ENCODE measurements at places on chromosomes 2 and 18.

DNA sequence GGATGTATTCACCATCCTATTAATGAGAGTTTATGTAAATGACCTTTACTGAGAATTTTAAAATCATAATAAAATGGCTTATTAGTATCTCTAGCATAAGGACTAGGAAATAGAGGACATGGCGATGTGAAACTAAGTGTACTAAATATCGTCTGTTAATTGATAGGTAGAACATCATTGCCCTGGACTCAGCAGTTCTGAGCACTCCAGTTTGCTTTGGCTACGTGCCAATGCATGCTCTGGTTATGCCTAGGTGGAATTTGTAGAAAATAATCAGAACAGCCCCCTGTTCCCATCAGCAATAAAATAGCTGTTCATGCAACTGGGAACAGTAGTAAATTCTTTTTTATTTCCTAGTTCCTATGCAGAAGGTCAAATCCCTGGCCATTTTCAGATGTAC lies 247.8 kb downstream of the DOK6 start:
- DNase-seq: no peak

DNA sequence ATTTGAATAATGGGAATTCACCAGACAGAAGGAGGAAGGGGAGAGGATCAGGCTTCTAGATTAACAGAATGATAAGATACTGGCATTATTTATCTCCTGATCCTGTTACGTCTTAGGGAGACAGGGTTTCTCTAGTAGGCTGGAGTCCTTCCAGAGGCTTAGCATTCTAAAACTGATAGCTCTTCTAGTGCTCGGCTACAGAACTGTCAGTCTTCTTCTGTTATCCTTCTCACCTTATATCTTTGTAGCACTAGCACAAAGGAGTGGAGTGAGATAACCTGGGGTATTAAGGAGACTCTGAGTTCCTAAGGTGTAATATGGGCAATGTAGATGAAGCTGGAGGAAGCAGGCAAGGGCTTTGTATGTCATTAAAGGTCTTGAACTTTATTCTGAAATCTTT lies 52.1 kb downstream of the PIKFYVE start:
- no peak for DNase-seq

GRCh38 chr2:25041928-25042320 lies at the start of gene EFR3B:
EFR3B (plus strand) TSS chr2:25042076; CDS start chr2:25042313, 237 bp downstream.
- peak; percentile 65 for DNase-seq

GRCh38 chr2:43488737-43489136 lies 107.1 kb downstream of the THADA start:
- DNase-seq: no peak

DNA sequence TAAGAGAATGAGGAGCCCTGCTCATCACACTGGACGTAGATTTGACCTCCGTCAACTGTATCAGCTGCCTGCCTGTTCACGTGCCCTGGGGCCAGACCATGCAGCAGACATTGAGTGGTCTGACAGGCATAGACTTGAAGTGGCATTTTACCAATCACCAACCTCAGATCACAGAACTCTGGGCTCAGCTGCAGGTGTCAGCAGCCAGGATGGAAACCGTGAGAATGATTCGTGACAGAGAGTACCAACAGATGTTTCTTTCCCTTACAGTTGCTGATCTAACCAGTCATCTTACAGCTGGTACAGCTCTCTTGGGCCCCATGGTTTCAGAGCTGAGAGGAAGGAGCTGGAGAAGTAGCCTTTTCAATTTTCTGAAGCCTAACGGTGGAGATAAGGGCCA lies 148.9 kb downstream of the EN1 start:
- no peak for DNase-seq

GRCh38 chr2:75480971-75481836 lies 79.5 kb downstream of the EVA1A start:
- DNase-seq: no peak

DNA sequence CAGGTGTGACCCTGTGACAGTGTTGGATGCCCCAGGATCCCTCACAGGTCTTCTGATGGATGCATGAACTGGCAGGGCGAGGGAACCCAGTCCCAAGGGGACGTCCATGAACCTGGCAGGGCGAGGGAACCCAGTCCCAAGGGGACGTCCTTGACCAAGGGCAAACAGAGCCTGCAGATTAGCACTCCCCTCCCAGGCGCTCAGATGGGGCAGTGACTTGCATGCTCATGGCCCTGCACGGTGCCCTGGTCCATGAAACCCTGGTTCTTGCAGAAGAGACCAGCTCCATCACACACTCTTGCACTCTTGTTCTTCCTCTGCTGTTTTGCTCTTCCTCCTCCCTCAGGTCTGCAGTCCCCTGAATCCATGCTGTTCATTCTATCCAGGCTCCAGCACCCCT lies 192.7 kb downstream of the GALR1 start:
- DNase-seq: no peak

- no peak for DNase-seq
Observed at GRCh38 chr2:159012142-159012541, 43.7 kb downstream of the TANC1 start.

DNA sequence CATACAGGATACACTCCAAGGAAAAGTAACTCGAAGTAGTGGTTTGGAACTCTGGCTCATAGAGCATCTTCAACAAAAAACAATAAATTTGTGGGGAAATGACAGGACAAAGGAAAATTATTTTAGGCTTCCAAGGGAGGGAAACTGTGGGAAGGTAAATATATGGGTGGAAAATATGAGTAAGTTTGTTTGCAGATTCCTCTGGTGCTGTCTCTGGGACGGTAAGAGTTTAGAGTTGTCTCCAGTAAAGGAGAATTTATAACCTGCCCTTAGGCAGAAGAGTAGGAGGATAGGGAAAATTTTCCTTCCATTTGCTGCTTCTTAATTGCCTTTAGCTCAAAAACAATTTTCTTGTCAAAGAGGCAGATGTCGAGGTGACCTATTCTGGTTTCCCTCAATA lies 19.3 kb downstream of the HNMT start:
- no peak for DNase-seq

DNA sequence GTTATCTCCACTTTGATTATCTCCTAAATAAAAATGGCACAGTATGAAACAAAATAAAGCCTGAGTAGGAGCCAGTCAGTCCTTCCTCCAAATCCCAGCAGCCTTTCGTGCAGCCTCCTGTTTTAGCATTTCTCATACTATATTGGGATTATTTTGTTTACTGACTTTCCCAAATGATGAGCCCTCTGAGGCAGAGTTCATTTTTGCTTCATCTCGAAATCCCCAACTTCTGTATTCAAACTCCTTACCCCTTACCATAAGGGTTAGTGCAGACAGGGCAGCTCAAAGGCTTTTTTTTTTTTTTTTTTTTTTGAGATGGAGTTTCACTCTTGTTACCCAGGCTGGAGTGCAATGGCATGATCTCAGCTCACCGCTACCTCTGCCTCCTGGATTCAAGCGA lies 113.3 kb upstream of the FOSL2 start:
- DNase-seq: no peak

- DNase-seq: no peak
Observed at GRCh38 chr2:170436077-170436943, 258.4 kb downstream of the MYO3B start.

DNA sequence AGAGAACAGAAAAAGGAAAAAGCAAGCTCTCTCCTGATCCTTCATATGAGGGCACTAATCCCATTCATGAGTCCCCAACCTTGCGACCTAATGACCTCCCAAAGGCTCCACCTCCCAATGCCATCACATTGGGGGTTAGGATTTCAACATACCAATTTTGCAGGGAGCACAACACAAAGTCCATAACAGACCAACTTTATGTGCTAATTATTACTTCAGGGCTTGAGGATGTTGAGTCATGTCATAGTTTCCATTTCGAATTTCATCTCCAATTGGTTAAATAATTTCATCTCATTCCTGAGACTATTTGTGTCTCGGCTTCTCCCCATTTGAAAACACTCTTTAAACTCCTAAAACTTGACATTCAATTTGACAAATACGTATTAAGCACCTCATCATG lies 69.9 kb upstream of the KLF7 start:
- no peak for DNase-seq

- no peak for DNase-seq
Observed at GRCh38 chr18:35463050-35463449, 34.7 kb downstream of the INO80C start.

DNA sequence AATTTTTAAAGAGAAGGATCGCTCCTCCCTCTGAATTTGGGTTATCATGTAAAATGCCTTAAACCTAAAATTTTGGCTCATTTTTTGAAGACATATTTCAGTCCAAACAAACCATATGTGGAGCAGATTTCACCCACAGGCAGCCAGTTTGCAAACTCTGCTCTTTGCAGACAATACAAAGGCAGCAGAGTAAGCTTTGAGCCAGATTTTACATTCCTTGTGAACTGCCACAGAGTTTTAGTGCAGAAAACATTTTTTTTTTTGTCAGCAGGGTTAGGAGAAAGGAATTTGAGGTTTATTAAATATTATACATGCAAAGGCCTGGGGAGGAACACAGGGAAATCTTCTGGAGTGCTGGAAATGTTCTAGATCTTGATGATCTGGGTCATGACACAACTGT lies 171.9 kb upstream of the FN1 start:
- no peak for DNase-seq

- no peak for DNase-seq
Observed at GRCh38 chr2:40225670-40226210, 226.2 kb downstream of the SLC8A1 start.

DNA sequence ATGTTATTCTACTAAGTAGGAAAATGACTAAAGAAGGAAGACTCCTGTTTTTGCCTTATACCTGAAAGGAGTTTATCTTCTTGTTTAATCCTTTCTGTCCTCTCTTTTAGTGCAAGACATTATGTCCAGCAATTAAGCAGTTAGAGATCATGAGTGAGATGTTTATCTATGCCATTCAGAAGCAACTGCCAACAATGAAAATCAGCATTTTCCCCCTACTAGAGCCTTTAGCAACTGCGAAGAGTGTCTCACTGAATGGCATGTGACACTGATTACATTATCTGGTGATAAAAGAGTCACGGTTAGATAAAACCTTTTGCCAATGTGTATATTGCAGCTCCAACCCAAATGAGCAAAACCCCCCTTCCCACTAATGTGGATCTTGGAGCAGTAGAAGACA lies 357.7 kb upstream of the SYT4 start:
- DNase-seq: no peak

DNA sequence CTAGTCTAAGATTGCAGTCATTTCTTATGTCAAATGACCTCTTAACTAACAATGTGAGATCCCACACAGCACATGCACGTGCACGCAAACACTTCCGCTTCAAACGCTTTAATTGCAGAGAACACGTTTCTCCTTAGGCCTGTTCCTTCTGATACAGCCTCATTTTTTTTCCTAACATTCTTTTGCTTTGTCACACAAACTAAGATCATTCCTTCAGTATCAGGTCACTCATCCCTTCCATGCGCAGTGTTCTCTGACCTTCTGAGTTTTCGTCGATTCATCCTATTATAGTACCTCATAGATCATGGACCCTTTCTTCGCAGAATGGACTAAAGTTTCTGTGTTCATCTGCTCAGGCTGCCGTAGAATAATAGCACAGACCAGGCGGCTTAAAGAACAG lies 327.1 kb upstream of the CDH19 start:
- no peak for DNase-seq

DNA sequence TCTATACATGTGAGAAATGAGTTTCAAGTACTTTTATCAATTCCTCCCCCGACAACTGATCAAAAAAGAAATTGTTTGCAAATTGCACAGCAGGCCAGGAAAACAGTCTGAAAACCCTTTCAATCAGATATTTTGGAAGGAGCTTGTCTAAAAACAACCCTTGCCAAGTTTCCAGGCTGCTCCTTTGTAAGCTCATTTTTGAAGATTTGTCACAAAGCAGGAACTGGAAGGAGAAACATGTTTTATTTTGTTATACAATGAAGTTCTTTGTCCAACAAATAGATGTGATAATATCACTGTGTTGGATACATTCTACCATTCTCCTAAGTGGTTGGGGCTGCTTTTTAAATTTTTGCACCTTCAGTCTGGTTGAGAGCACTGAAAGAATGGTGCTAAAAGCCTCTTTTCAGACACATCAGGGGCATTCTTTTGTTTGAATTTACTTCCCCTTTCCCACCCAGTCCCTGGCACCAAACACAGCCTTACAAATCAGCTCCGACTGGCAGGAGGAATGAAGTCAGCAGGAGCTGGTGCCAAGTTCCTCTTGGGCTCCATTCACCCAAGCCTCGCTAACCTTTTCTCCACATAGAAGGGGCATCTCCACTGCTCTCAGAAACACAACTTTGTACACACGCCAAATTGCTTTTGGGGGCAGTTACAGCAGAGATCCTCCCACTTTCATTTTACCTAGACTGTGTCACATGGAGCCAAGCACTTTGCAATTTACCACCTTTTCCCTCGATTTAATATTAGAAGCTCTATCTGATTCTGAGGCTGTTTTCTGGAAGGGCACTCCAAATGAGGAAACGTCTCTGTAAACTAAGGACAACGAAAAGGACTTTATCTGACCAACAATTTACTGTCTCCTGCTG lies 88.0 kb downstream of the C1D start:
- DNase-seq: no peak

- DNase-seq: peak; percentile 15
Observed at GRCh38 chr18:59402432-59403090, 43.5 kb upstream of the LMAN1 start.

DNA sequence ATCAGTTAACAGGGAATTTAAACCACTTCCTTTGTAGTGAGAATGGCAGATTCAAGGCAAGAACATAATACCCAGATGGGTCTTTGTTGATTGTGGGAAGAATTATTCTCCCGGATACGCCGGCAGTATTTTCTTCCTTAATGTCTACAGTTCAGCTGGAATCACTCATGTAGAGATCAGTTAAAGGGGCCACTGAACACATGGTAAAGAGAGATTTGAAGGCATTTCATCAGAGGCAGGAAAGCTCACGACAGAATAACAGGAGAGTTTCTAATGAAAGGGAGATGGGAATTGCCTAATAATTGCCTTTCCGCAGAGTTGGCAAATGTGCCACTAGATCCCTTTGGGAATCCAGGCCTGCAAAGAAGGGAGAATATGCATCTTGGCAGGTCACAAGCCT lies 327.7 kb upstream of the ZNF804A start:
- no peak for DNase-seq

DNA sequence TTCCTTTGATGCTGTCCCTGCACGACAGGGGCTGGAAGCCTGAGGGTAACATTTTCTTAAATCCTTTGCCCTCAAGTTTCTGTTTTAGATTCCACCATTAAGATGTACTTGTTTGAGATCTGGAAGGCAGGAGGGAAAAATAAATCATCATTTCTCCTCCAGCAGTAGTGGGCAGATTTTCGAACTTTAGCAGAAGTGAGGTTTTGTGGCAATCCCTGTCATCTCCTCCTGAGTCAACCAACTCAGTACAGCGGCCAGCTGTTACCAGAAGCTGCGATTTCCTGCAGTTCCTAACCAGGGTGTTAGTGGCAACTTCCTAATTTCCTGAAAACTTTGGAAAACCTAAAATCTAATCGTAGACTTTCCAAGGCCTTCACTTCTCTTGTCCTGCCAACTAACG lies 517.2 kb upstream of the ACVR2A start:
- no peak for DNase-seq

GRCh38 chr2:157428500-157429175 lies 15.3 kb downstream of the CYTIP start:
- no peak for DNase-seq

Measured in stimulated activated CD8-positive, alpha-beta memory T cell treated with anti-CD3 and anti-CD28 coated beads, Interleukin-7, amount 100 ng/mL, for 1 hour (primary cell).